ENCODE measurements at places on chromosomes 12 and 14.

- H3K36me3 ChIP-seq, result no peaks in the 10 kb centered on the region
- DNase-seq, result no peak
- peak overlapping the region; percentile 98 for H3K4me3 ChIP-seq
- no peaks in the 10 kb centered on the region for H3K27me3 ChIP-seq
These were observed 620 bp downstream of the PGAM5 start for GRCh38 chr12:132711080-132711843.

DNA sequence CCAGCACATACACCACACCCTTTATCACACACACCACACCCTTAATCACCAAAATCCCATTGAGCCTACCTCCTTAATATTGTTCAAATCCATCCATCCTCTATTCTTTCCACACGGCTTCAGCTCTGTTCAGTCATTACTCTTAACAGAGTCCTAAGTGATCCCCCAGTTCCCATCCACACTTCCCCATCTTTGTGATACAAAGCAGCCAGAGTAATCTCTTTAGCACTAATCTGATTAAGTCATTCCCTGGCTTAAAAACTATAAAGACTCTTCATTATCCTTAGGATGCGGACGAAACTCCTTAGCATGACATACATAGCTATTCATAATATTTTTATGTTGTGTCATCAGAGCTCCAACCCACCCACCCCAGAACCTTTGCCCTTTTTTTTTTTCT, 14.7 kb upstream of the MFAP5 start:
- no peak for DNase-seq
- H3K4me1 ChIP-seq, result peaks cover 11% of the 10 kb centered on the region
- no peaks in the 10 kb centered on the region for H3K27me3 ChIP-seq
- H3K36me3 ChIP-seq, result no peaks in the 10 kb centered on the region
- no peak overlapping the region for H3K4me3 ChIP-seq

- H3K4me1 ChIP-seq, result no peaks in the 10 kb centered on the region
- no peak for DNase-seq
- no peaks in the 10 kb centered on the region for H3K27me3 ChIP-seq
- H3K27ac ChIP-seq, result no peak overlapping the region
- no peak overlapping the region for H3K4me3 ChIP-seq
These were observed 1044.3 kb downstream of the BCL11B start for GRCh38 chr14:98227727-98228111.

- DNase-seq, result no peak
- H3K27me3 ChIP-seq, result no peaks in the 10 kb centered on the region
- H3K36me3 ChIP-seq, result no peaks in the 10 kb centered on the region
- H3K4me3 ChIP-seq, result no peak overlapping the region
- no peak overlapping the region for H3K27ac ChIP-seq
These were observed 1026.6 kb upstream of the TMEM132C start for GRCh38 chr12:127240249-127240929.

DNA sequence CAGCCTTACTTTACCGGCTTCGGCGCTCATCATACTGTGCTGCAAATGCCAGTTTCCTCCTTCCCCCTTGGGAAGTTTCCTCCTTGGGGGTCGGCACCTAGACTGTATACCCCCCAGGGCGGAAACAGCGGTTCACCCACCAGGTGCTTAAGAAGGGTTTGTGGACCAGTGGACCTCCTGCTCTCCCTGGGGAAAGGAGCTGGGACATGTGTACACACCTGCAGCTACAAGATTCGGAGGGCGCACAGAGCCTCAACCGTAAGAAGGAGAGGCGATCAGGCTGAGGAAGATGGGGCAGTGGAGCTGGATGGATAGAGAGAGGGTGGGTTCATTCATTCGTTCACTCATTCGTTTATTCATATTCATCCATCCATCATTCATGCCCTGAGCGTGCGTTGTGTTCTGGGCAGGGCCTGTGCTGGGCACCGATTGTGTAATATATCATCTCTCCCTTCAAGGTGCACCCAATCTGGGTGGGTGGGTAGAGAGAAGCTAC, 717 bp upstream of the ZNF839 start:
- DNase-seq, result no peak
- no peaks in the 10 kb centered on the region for H3K36me3 ChIP-seq
- peak overlapping the region; percentile 97 for H3K27ac ChIP-seq
- peak overlapping the region; percentile 69 for H3K4me3 ChIP-seq
- peaks cover 55% of the 10 kb centered on the region for H3K4me1 ChIP-seq

DNA sequence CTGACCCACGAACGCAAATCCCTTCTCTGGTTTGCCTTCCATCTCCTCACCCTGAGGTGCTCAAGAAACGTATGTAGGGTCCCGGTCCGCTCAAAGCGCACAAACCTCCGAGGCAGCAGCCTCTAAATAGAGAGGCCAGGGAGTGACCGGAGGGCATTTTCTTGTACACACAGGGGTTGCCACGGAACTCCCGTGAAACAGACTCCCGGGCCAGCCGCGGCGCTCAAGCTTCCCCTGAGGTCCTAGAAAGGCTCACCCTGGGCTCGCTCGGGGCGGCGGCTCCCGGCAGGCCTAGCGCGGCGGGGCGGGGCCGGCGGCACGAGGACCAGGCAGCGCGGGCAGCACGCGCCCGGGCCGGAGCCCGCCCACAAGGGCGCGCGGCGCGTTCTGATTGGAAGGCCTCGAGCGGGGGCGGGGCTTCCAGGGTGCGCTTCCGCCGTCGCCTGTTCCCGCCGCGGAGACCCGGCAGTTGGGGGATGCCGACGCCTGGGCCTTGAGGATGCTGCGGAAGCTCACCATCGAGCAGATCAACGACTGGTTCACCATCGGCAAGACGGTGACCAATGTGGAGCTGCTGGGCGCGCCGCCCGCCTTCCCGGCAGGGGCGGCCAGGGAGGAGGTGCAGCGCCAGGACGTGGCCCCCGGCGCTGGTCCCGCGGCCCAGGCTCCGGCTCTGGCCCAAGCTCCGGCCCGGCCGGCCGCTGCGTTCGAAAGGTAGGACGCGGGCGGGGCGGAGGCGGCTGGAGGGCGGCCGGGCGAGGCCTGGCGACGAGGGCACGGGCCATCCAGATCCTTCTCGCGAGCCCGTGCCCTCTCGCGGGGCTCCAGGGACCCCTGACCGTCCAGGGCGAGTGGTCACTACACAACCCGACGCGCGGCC, at the start of gene TDRD9:
TSS of gene TDRD9 (plus strand) at position 446 of the 880 bp plus-strand sequence. CDS start at position 500, 54 bp downstream.
- no peak within 1 kb of the TSS for H3K4me3 ChIP-seq
- no peaks in the 10 kb centered on the region for H3K27me3 ChIP-seq
- no peak for DNase-seq
- H3K36me3 ChIP-seq, result no peaks in the 10 kb centered on the region
- H3K27ac ChIP-seq, result no peak within 1 kb of the TSS

- peak overlapping the region; percentile 76 for H3K27ac ChIP-seq
- H3K4me3 ChIP-seq, result no peak overlapping the region
- no peaks in the 10 kb centered on the region for H3K36me3 ChIP-seq
- DNase-seq, result no peak
- no peaks in the 10 kb centered on the region for H3K27me3 ChIP-seq
These were observed 22.6 kb downstream of the KCNA5 start for GRCh38 chr12:5066251-5066650.

- DNase-seq, result peak; percentile 18
- H3K27ac ChIP-seq, result no peak overlapping the region
- peaks cover 26% of the 10 kb centered on the region for H3K4me1 ChIP-seq
- H3K36me3 ChIP-seq, result no peaks in the 10 kb centered on the region
- no peaks in the 10 kb centered on the region for H3K27me3 ChIP-seq
- H3K4me3 ChIP-seq, result no peak overlapping the region
These were observed 34.5 kb downstream of the VDR start for GRCh38 chr12:47870175-47870781.

GRCh38 chr12:53737093-53737808, 10.0 kb upstream of the CALCOCO1 start:
- no peak overlapping the region for H3K4me3 ChIP-seq
- H3K27me3 ChIP-seq, result no peaks in the 10 kb centered on the region
- no peak for DNase-seq

- H3K27ac ChIP-seq, result no peak overlapping the region
- no peak overlapping the region for H3K4me3 ChIP-seq
- H3K36me3 ChIP-seq, result no peaks in the 10 kb centered on the region
- no peaks in the 10 kb centered on the region for H3K4me1 ChIP-seq
- H3K27me3 ChIP-seq, result no peaks in the 10 kb centered on the region
- no peak for DNase-seq
These were observed 156.8 kb downstream of the DUSP6 start for GRCh38 chr12:89195470-89195869.

DNA sequence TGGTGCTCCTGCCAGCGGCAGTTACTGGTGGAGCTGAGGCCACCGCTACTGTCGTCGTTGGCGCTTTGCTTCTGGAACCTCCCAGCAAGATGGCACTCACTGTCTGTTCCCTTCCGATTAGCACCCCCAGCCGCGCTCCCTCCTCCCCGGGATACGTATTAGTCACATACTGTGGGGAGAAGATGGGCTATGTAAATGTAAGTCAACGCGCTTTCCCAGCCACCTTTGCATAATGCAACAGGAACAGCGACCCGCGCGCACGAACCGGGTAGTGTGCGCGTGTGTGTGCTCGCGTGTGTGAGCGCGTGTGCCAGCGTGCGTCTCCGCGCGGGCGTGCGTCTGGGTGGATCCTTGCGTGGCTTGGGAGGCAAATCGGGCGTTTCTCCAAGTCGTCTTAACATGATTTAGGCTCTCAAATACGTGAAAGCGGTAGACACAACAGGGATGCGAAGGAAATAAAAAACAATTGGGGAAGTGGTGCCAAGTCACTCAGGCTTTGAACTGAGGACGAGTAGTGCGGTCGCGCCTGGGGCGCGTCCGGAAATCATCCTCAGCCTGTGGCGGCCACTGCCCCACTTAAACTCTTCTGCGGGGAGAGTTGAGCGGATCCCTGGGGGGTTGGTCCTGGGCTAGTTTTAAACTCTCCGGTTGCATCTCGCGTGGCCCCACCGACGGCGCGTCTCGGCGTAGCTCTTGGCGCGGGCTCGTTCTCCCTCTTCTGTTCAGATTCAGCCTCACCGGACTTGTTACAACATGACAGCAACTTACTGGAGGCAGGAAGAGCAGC, 1.8 kb downstream of the FLRT2 start:
- peak overlapping the region; percentile 77 for H3K4me3 ChIP-seq
- H3K36me3 ChIP-seq, result no peaks in the 10 kb centered on the region
- H3K27ac ChIP-seq, result peak overlapping the region; percentile 13
- DNase-seq, result no peak

DNA sequence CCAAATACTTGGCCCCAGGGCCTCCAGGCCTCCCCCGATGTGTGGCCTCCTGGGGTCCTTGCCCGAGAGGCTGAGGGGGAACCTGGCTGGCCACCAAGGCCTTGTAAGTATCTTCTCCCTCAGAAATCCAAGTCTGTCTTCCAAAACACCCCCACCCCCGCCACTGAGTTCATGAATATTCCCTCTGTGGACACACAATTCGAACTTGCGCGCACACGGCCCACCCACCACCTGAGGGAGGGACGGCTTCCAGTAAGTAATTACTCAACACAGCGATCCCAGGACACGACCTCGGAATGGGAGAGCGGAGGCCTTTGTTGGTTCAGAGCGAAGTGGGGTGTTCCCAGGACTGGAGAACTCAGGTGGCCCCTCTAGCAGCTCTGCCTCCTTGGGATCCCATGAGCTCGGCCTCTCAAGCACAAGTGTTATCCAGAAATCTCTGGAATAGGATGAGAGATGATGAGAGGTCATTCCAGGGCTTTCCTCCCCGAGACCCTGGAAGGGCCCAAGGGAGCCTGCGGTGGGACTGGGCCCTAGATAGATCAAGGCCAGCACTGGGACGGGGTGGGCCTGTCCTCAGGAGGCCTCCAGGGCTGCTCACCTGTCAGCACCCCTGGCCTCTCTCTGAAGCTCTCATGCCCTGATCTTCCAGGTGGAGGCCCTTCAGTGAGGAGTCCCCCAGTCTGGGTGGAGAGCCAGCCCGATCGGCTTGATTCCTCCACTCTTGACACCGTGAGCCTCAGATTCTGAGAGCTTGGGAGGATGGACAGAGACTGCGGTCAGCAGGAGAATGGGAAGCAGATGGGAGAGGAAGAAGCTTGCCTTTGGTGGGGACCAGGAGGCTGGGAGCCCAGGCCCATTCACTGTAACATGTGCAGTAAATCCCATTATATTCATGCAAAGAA, 219.0 kb upstream of the RTL1 start:
- DNase-seq, result no peak
- H3K27me3 ChIP-seq, result no peaks in the 10 kb centered on the region
- H3K36me3 ChIP-seq, result no peaks in the 10 kb centered on the region
- H3K27ac ChIP-seq, result no peak overlapping the region

DNA sequence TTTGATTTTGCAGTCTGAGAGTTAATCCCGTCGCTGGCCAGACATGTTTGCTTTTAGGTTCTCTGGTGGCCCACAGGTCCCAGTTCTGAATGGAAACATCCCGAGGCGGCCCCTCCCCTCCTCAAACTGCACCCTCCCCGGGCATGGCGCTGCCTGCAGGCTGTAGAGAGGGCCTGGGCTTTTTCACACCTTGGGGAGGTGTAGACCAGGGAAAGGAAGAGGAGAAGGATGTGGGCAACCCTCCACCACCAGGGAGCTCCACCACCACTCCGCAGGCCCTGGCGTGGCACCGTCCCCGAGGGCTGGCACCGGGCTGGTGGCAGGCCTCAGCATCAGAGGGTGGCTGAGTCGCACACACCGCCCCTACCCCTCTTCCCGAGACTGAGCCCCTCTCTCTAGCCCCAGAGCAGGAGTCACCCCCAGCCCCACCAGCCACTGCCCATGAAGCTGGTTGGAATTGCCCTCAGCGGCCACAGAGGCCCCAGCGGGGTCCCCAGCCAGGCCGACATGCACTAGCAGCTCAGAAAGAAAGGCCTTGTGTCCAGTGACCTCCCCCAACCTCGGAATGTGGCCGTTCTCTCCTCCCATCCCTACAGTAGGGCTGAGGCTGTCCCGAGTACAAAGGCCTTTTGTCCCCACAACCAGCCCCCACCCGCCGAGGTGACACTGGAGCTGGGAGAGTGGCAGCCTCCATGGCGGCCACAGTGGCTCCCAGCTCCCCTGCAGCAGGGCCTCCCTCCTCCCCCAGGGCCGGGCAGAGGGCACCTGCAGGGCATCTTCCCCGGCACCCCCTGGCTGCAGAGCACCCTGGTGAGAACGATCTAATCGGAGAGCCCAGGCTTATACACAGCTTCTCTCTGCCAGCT, 23.5 kb upstream of the INF2 start:
- no peak for DNase-seq
- H3K36me3 ChIP-seq, result no peaks in the 10 kb centered on the region
- H3K4me1 ChIP-seq, result peaks cover 4% of the 10 kb centered on the region
- H3K4me3 ChIP-seq, result no peak overlapping the region

GRCh38 chr14:36579001-36579555, 3.3 kb downstream of the NKX2-8 start:
- H3K36me3 ChIP-seq, result no peaks in the 10 kb centered on the region
- H3K4me3 ChIP-seq, result no peak overlapping the region
- peaks cover 6% of the 10 kb centered on the region for H3K27me3 ChIP-seq
- DNase-seq, result no peak
- H3K4me1 ChIP-seq, result peaks cover 24% of the 10 kb centered on the region

- no peak for DNase-seq
- no peaks in the 10 kb centered on the region for H3K4me1 ChIP-seq
- H3K36me3 ChIP-seq, result no peaks in the 10 kb centered on the region
- H3K4me3 ChIP-seq, result no peak overlapping the region
These were observed 142.9 kb downstream of the ASCL1 start for GRCh38 chr12:103100257-103100831.
